ENCODE measurements at places on chromosomes 1 and 21.

DNA sequence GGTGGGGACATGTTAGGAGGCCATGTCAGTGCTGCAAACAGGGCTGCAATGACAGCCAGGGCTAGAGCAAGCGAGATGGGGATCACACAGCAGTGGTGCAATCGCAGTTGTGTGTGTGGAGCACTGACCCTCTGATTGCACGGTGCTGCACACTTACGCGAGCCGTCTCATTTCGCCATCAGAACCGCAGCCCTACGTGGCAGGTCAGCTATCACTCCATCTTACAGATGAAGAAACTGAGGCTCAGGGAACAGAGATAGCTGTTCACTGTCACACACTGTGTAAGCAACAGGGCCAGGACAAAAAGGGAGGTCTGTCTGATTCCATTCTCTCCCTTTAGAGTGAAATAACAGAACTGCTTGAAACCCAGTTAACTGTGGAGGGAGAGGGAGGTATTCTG, 104.8 kb upstream of the SLC45A1 start:
- DNase-seq = no peak

DNA sequence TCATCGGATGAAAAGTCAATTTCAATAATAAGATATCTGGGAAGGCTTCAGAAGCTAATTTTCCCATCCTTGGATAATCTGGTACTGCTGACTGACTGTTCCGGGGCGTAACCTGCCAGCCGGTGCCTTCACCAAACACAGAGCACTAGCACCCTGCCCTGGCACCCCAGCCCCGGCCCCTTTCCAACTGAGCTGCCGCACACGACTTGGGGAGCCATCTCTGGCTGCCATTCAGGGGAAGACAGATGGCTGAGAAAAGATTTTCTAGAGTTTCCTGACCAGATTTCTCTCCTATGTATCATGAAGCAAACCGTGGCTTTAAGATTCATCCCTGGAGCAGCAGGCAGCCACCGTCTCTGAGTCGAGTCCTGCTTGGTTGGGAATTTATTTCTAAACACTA, 96.0 kb upstream of the SYT6 start:
- DNase-seq = no peak

- DNase-seq = no peak
These were observed 101.9 kb upstream of the CDC42BPA start for GRCh38 chr1:227420147-227420546.

GRCh38 chr1:211257826-211258225, 1.3 kb upstream of the RCOR3 start:
- DNase-seq = no peak

DNA sequence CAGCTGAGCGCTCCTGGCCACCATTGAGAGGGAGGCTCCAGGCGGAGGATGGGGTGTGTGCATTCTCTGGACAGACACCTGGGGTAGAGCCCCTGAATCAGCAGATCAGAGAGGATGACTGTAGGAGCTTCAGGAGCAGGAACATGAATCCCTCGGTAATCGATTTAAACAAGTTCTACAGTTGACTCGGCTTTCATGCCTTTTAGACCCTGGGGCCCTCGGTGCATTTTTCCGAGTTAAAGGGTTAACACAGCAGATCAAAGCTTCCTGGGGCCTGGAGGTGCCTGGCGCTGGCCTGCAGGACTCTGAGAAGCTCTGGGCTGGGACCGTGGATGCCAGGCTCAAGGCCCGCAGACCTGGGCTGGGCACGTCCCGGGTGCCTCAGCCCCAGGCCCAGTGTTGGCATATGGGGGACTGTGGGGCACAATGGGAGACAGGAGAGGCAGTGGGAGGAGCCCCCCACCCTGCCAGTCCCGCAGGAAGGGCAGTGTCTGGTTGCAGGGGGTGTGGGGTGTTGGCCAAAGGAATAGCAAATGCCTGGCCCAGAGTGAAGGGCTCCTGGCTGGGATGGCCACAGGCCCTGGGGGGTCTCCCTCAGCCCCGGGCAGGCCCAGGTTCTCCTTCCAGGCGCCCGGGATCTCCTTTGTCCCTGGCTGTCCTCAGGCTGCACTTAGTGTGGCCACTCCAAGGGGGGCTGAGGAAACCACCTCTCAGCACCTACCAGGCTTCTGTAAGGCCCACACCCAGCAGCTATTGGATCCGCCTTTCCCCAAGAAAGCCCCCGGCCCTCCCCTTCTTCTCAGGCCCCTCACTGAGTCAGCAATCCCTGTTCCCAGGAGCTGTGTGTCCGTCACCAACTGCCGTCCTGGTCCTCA, 40.1 kb downstream of the SLX9 start:
- no peak for DNase-seq

DNA sequence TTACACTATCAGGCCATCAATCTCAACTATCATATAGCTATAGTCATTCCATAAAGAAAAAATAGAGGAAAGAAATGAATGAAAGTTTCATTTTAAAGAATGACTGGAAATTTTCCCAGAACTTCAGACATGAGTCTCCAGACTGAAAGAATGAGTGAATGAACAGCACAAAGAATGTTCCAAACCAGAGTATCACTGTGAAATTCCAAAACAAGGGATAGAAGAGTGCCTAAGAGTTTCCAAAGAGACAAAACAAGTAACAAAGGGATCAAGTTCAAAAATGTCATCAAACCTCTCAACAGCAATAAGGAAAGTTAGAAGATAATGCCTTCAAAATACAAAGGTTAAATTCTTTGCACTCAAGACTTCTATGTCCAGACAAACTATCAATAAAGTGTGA, 114.9 kb downstream of the DENND1B start:
- no peak for DNase-seq

GRCh38 chr1:109643385-109644230, 12.3 kb upstream of the GSTM4 start:
- DNase-seq = no peak

GRCh38 chr21:46112725-46113215, 14.9 kb downstream of the COL6A2 start:
- no peak for DNase-seq

DNA sequence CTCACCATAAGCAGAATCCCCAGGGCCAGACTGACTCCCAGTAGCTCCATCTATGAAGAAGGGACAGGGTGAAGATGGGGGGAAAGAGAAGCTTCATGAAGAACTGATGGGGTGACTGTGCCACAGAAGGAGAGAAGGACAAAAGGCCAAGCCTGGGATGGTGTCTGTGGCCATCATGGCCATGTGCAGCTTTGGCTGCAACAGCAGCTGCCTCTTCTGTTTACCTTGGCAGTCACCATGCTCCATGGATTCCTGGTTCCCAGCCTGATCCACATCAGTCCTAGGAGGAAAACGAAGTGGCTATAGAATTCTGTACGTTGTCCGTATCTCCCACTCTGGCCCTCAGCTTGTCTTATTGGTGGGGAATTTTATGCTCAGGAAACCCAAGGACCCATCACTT, 12.0 kb downstream of the SEMA6C start:
- no peak for DNase-seq

DNA sequence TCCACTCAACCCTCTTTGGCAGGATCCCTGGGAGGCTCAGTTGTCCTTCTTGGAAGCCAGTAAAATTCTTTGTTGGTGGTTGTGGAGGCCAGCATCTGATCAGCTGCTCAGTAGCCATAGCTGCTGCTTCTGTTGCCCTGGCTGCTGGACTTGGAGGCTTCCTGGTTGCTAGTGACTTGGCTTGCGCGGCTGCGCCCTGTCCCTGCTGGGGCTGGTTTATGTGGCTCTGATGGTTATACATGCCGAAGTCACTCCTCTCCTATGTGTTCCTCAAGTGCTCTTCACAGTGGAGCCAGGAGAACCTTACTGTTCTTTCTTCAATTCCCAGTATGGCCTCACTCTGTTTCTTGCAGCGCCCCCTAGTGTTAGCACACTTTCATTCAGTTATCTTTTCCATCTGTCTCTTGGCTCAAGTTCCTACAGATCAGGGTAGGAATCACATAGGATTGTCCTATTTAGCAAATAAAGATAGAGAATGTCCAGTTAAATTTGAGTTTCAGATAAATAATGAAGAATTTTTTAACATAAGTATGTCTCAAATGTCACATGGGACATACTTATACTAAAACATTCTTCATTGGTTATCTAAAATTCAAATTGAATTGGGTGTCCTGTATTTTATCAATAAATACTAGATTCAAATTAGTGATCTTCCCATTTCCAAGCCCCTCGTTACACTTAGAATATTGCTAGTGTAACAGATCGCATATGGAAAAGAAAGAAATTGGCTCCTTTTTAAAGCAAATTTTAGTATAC, 176.5 kb downstream of the TGFB2 start:
- no peak for DNase-seq

- no peak for DNase-seq
These were observed 7.4 kb upstream of the NADK start for GRCh38 chr1:1785666-1786065.

DNA sequence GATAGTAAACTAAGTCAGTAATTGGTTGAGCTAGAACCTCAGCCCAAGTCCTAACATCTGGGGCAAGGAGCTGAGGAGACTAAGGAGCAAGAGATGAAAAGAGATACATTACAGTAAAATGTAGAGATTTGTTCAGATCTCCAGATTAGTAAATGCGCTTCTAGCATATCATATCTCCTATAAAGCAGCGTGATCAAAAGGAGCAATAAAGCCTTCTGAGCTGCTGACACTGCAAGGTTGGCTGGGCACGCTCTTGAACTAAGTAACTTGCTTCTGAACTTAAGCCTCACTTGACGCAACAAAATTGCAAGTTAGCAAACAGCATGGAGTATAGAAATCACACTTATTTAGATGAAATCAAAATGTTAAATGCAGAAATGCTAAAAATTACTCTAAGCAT, 80.9 kb downstream of the LRRC53 start:
- DNase-seq = no peak

GRCh38 chr1:172727956-172728603, 69.2 kb downstream of the FASLG start:
- DNase-seq = no peak

GRCh38 chr21:27817902-27818623, 851.2 kb upstream of the ADAMTS5 start:
- no peak for DNase-seq

- DNase-seq = no peak
These were observed 1332.4 kb upstream of the ADGRL2 start for GRCh38 chr1:80468356-80468755.

Measured in AG04450 (cell line).